ENCODE measurements at places on chromosomes 5 and 9. TPM values are rescaled to one million over a fixed set of nuclear protein-coding genes. Genes with fewer than 3 reads are reported as not detected.

DNA sequence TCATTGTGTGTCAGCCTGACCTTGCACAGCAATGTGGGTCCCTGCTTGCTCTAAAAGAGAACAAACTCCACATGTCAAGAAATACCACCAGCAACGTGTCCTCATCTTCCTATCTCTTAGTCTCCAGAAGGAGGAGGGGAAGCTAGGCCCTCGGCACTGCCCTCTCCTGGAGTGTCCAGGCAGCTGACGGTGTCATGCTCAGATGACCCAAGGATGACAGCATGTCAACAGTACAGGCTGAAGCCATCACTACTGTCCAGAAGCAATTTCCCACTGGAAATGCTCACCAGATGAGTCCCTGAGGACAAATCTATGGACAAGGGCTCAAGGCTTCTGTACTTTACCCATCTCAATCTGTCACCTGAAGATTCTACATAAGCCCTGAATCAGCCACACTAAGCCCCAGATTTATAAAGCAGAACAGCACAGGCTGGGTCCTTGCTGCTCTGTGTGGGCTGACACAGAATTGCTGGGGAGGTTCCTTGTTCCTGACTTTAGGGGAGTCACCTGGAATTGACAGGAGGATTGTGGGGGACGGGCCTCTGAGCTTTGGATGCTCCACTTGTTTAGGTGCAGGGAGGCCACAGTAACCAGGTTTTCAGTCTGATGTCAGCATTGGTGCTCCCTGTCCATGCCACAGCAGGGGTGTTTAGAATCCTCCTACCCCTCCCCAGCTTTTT lies 210.2 kb downstream of the DAB2IP start:
- no peak for DNase-seq

DNA sequence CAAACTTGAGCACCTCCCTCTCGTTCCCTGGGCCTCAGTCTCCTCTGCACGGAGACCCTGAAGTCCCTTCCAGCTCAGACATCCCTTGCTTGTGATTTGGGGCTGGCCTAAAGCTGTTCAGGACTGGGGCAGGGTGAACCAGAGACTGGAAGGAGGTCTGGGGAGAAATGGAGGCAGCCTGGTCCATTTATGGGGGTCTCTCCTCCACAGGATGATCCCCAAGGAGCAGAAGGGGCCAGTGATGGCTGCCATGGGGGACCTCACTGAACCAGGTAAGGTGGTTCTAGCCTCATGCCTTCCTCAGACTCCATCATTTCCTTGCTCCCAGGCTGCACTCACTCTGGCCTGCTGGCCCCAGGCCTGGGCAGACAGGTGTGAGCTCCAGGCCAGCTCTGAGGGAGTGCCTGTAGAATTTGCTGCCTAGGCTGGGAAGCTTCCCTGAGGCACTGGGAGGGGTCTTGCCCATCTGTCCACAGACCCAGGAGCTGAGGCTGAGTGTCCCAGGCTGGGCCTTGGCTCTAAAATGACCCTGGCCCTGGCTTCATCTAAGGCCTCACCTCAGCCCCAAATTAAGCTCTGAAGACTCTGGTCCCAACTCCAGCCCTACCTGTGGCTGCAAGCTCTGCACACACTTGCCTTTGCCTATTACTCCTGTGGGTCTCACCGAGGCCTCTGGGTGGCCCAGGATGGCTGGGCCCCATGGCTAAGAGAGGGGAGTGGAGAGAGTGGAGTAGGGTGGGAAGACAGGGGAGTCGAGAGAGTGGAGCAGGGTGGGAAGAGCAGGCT lies 1.9 kb downstream of the MYOZ3 start:
- DNase-seq, result no peak

The GNPDA1 gene
- polyA plus RNA-seq, result 33.8 TPM

The LCN6 gene
- 26.6 TPM for polyA plus RNA-seq
